ENCODE measurements at places on chromosomes 2 and 18.

GRCh38 chr2:49480520-49480919 is 326.2 kb upstream of the FSHR start:
- DNase-seq: no peak

DNA sequence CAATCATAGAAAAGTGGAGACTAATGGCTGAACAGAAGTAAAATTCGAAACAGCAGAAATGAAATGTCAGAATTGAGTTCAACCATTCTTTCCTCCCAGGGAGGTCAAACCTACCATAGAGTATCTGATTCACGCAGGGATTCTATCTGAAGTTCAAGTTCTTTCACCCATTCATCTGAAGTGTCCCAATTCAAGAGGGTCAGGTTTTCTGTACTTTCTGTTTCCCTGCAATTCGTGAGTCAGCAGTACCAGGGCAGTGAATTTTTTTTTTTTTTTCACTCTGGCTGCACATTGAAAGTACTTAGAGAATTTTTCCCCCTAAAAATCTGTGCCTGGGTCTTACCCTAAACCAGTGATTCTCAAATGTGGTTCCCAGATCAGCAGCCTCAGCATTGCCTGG is 40.9 kb upstream of the CCDC88A start:
- no peak for DNase-seq

GRCh38 chr2:54818226-54818625 is 94.8 kb downstream of the EML6 start:
- no peak for DNase-seq

GRCh38 chr2:97731274-97732020 is 18.1 kb downstream of the ZAP70 start:
- DNase-seq: no peak

GRCh38 chr2:134717286-134718022 is 1.3 kb downstream of the TMEM163 start:
- DNase-seq: no peak

DNA sequence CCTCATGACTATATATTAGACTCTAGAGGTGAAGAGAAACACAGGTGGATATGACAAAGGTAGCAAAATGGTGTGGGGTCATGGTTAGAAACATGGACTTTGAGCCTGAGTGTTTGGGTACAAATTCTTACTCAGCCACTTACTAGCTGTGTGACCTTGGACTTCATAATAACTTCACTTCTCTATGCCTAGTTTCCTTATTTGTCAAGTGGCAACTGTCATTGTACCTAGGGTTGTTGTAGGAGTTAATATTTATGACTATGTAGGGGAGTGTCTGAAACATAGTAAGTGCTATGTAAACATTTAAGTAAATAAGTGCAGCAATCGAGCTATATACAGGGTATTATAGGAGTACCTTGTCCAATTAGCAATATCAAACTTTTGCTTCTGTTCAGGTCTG is 49.7 kb upstream of the RAPH1 start:
- DNase-seq: no peak

- DNase-seq: peak; percentile 28
Measured at GRCh38 chr2:177758591-177759371, 313.8 kb downstream of the PDE11A start.

DNA sequence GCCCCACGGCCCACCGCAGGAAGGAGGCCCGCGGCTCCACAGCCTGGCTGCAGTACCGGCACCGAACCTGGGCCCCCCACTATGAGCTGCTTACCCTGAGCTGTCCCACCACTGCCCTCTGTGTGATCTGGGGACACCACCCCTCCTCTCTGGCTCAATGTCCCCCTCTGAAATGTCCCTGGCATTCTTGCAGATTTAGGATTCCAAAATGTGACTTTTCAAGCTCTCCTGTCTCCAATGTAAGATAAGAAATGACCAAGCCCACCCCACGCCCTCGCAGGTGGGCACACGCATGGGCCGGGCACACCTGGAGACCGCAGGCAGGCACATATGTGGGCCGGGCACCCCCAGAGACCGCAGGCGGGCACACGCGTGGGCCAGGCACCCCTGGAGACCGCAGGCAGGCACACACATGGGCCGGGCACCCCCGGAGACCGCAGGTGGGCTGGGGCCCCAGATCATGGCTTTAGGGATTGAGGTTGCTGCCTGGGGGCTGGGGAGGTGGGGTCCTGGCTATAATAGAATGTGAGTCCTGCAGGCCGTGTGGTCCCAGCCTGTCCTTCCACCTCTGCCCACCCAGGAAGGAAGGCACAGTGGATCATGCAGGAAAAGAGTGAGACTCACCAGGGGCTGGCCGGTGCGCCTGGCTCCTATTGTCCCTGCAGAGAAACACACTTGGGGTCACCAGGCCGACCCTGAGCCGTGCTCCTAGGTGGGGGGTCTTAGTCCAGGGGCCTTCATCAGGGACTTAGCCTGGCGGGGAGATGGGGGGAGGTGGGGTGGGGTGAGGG is 7.2 kb downstream of the PDCD1 start:
- no peak for DNase-seq

- DNase-seq: peak; percentile 1
Measured at GRCh38 chr2:193584522-193584938, 1389.8 kb upstream of the TMEFF2 start.

DNA sequence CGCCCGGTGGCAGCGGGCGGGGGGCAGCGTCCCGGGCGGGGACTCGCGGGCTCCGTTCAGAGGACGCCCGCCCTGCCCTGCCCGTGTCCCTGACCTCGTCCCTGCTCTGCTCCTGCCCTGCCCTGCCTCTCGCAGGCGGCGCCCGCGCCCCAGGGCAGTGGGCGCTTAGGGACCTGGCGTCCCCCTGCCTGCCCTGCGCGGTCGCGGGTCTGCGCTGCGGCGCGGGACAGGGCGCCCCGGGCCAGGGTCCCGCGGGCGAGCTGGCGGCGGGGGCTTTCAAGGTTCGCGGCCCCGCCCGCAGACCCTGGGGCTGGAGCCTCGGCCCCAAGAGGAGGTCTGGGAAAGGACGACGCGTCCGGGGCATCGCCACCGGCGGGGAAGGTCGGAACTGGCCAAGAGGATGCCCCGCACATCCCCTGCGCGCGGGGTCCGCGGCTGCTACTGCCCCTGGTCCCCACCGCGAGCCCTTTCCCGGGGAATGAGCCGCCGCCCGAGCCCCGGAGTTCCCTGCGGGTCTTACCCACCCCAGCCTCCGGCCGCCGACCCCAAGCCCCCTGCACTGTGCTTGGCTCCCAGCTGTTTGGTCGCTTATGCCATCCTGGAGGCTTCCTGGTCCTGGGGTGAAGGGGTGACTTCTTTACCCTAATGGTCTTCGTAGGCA is 679 bp downstream of the RNF144A start:
- no peak for DNase-seq

GRCh38 chr2:96824079-96824870 is 8.2 kb downstream of the CNNM3 start:
- DNase-seq: no peak

GRCh38 chr2:64448041-64448426 is 5.9 kb upstream of the LGALSL start:
- DNase-seq: no peak

DNA sequence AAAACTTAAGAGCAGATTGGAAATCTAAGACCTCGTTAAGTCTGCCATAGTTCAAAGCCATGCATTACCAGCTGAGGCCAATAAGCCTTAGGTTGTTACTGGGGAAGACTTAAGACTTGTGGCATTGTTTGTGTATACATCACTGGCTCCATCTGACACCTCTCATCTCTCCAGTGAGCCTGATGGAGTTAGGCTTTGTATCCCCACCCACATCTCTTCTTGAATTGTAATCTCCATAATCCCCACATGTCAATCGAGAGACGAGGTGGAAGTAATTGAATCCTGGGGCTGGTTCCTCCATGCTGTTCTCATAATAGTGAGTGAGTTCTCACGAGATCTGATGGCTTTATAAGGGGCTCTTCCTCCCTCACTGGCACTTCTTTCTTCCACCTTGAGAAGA is 404.6 kb downstream of the ARHGAP15 start:
- DNase-seq: no peak

- no peak for DNase-seq
Measured at GRCh38 chr18:3710712-3711301, 260.8 kb downstream of the TGIF1 start.

DNA sequence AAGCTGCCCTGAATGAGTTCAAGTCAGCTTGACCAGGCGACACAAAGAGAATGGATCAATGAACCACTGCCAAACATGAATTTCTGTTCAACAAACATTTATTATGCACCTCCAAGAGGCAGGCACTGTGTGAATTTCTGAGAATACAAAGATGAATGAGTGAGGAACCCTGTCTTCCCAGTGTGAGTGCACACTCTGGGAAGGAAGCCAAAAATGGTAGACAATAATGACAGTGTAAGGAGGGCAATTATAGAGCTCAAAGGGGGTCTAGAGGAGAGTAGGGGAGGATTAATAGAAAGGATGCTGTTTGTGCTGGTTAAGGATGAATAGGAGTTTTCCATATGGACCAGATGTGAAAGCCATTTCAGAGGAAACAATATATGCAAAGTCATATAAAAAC is 213.4 kb downstream of the DCC start:
- no peak for DNase-seq

DNA sequence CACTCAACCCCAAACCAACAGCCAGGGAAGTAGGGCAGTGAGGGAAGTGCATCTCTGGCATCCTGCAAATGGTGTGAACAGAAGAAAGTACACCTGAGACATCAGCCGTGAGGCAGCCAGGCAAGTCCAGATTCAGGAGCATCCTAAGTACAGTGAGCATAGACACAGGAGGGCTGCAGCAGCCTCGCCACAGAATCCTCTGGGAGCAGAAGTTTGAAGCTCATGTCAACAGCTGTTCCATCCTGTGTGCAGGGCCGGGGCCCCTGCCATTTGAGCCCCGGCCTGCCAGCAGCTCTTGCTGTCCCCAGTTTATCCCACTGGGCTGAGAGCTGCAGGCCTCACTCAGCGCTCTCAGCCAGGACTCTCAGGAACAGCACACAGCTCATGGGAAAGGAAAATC is 14.5 kb downstream of the LOXHD1 start:
- DNase-seq: no peak

GRCh38 chr18:35283923-35284794 is 5.9 kb downstream of the ZSCAN30 start:
- no peak for DNase-seq

DNA sequence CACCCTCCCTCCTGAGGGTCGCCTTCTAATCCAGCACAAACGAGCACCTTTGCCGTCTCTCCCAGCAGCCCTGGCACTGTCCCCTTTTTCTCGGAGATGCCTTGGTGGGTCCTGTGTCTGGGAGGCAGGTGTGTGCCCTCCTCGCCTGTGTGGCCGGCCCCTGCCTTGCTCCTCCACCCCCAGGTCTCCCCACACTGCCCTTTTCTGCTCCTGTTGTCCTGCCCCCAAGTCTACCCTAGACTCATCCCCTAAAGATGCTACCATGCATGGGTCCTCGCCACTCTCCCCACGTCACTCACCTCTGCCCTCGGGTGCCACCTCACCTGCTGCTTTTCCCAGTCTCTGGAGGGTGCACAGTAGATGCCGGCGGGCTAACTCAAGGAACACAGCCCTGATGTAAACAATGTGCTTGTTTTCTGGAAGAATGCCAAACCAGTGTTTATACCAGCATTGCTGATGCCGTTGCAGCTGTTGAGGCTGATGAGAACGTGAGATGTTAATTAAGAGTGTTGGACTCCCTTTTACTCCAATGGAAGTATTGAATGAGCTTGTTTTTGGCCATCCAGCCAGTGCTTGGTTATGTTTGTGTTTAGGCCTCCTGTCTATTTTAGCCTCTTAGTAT is 223.1 kb downstream of the AGAP1 start:
- no peak for DNase-seq

DNA sequence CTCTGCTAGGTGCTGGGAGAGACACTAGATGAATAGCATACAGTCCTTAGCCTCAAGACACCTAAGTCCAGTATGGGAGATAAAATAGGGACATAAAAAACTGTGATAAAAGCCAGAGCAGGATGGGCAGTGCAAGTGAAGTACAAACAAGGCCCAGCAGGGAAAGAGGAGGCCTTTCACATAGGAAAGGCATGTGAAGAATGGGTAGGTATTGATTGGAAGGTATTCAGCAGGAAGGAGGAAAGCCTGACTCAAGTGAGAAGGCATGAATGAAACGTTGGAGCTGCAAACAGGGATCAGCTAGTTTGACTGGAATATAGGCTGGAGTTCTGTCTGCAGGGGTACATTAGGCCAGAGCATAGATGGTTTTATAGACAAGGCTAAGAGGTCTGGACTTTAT is 11.0 kb upstream of the CXCR4 start:
- no peak for DNase-seq

DNA sequence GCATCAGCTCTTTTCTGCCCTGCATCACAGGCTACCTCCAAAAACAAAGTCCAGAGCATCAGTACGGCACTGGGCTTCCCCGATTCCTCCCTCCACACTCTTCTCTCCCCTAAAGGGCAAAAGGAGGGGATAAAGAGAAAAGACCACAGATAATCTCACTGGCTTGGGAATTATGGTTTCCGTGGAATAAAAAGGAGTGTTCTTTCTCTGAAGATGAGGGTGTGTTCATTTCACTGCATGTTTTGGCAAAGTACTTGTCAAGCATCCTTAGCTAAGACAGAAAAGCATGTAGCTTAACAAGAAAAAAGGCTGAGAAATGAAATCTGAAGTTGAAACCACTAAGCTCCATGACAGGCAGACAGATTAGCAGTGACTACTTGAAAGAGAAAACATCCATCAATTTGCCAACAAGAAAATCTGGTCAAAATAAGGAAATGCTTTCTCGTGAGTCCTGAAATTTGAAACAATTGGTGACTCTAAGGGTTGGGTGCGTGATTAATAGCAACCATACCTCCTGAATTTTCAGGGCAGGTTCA is 20.6 kb upstream of the DSG3 start:
- DNase-seq: no peak

GRCh38 chr2:143294068-143294467 is 164.8 kb downstream of the ARHGAP15 start:
- DNase-seq: no peak

DNA sequence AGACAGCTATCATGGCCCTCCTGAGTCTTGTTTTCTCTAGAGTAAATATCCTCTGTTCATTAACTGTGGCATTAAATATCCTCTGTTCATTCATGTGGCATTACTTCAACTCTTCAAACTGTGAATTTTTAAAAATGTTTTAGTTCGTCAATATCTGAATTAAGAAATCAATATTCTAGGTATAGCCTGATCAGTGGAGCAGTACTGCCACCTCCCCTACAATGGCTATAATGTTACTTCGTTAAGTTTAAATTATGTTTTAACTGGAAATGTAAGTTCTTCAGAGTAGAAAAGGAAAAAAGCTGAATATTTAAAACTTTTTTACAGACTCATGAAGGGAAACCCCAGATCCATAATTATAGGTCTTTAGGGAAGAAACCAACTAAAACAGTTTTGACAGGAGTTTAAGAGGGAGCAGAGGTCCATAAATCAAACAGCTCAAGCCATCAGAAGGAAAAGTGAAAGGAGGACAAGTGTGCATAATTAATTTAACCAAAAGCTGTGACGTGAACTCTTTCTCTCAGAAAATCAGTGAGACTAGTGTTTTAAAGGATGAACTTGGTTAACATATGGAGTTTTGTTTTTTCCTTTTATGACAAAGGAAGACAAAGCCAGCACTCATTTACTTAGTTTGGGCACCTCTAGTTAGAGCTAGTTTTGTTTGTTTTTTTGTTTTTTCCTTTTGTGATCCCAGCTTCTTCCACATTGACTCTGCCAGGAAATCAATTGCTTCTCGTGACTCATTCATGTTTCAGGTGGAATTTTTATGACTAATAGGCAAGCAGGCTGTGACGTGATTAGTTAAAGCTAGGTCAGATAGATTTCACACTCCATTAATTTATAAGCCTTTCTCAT is 44.9 kb downstream of the RBBP8 start:
- DNase-seq: peak; percentile 54
